Hematopoietic multipotent progenitor cell (in vitro differentiated cells): ENCODE measurements at places on chromosomes 1 and 21. TPM values are rescaled to one million over a fixed set of nuclear protein-coding genes. Genes with fewer than 3 reads are reported as not detected.

DNA sequence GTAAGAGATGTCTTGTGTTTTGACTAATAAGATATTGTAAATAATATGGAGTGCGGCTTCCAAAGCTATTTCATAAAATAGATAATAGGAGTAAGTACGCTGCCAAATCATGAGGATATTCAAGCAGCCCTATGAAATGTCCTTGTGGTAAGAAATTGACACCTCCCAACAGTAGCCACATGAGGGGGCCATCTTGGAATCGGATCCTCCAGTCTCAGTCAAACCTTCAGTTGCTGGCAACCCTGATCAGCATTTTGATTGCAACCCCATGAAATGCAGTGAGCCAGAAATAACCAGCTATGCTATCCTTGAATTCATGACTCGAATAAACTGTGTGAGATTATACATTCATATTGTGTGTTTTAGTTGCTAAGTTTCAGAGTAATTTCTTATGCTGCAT, 212.4 kb downstream of the PLA2G4A start:
- DNase-seq, result no peak

GRCh38 chr1:168263130-168263529, 17.5 kb upstream of the TBX19 start:
- DNase-seq, result no peak

GRCh38 chr1:155005076-155006011, 2.7 kb downstream of the ZBTB7B start:
- DNase-seq, result no peak

The LCE1A gene
- not detected for total RNA-seq

- DNase-seq, result peak; percentile 55
These were observed at the start of gene TRNP1 for GRCh38 chr1:26993237-26994019. Gene TRNP1, plus strand, starts transcription at chr1:26993692. Its CDS starts 95 bp downstream, at chr1:26993787.

The ZNF593OS gene
- total RNA-seq, result not detected

- DNase-seq, result peak; percentile 95
These were observed 17.9 kb downstream of the MTX1 start for GRCh38 chr1:155226188-155226909.
